ENCODE measurements at places on chromosomes 3 and 15.

DNA sequence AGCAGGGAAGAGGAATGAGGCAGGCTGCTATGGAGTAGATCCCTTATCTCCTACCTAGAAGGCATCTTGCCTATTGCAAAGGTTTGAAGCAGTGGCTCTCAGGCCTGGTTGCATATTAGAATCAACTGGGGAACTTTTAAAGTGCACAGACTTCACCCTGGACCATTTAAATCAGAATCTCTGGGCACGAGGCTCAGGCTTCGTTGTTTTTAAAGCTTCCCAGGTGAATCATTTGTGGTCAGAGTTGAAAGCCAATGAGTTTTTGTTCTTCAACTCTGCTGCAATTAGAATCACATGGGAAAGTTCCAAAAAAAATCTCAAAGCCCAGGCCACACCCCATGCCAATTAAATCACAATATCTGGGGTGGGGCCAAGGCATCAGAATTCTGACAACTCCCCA, 773.1 kb downstream of the AGBL1 start:
- DNase-seq: no peak

DNA sequence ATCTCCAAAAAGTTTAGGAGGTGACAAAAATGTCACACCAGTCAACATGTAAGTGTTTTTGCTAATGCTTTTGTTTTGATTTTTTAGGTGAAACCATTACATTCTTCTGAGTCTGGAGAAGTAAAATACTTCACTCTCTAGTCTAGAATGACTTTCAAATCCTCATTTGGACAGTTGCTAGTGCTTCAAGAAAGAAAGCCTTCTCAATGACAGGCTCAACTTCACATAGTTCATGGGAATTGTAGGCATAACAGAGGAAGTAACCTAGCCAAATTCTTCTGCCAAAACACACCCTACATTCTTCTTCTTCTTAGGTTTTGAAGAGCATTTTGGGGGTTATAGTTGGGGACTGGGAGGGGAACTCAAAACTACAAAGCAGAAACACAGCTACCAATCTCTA, 29.4 kb upstream of the HEG1 start:
- no peak for DNase-seq

DNA sequence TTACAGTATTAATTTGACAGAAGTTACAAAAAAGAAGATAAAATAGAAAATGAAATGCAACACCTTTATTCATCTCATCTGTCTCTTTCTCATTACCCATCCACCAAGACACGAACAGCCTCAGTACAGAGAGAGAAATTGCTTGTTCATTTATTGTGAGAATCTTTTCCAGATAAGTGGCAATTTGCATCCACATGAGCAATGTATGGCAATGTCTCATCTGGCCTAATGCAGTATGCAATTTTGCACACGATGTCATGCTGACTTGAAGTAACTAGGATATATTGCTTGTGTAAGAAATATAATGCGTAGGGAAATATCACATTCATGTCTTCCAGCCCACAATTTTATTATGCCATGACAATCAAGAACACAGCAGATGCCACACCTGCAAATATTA, 866.9 kb downstream of the ROBO1 start:
- no peak for DNase-seq

GRCh38 chr15:40290545-40290917, 7.7 kb upstream of the ANKRD63 start:
- no peak for DNase-seq

GRCh38 chr3:177050501-177051237, 146.6 kb downstream of the TBL1XR1 start:
- DNase-seq: no peak

GRCh38 chr15:36911322-36911944, 188.9 kb downstream of the MEIS2 start:
- no peak for DNase-seq

DNA sequence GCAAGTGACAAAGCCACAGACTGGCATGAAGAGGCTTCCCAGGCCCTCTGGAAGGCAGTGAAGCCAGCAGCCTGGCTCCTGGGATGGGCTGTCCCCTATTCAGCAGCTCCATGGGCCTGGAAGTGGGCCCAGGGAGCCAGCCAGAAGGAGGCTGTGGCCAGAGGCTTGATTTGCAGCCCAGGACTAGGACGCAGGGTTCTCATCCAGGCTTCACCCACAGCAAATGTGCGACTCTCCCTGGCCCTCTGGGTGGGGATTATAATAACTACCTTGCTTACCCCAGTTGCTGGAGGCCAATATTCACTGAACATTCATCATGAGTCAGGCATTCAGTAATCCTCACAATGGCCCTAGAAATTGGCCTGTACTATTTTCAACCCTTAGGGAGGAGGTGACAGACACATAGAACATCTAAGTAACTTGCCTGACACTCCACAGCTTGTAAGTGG, 24.6 kb upstream of the SRP14 start:
- DNase-seq: no peak

- DNase-seq: no peak
Measured at GRCh38 chr15:74982183-74982582, 13.2 kb upstream of the SCAMP5 start.

DNA sequence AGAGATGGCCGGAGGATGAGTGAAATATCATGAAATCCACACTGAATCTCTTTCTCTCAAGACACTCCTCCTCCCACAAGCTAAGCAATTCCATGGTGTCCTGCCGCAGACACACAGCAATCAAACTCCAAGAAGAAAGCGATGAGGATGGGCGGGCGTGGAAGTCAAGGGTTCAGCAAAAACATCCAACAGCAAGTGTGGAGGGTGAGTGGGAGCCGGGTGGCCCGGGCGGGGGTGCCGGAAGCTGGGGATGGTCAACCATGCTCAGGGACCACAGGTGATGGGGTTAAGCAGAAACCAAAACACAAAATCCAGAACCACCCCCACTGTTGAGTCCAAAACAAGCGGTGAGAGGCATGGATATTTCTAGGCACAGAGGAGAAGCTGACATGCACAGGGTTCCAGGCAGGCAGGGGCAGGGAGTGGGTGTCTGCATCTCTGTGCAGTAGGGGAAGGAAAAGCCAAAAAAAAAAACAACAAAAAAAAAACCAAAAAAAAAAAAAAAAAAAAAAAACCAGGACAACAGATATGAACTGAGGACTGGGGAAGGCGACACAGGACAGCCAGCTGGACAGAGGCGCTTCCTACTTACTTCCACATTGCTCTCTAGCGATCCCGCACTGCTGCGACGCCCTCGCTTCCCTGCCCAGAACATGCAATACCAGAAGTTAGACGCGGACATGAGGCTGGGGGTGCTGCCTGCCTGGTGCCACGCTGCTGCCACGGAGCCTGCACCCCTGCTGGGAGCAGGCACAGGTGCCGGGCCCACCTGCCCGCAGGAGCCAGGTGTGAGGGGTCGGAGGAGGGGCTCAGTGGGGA, 61.0 kb upstream of the RPL32 start:
- DNase-seq: no peak

- no peak for DNase-seq
Measured at GRCh38 chr15:39704689-39705088, 78.0 kb downstream of the FSIP1 start.

- no peak for DNase-seq
Measured at GRCh38 chr15:63729115-63729884, 104.4 kb downstream of the HERC1 start.

DNA sequence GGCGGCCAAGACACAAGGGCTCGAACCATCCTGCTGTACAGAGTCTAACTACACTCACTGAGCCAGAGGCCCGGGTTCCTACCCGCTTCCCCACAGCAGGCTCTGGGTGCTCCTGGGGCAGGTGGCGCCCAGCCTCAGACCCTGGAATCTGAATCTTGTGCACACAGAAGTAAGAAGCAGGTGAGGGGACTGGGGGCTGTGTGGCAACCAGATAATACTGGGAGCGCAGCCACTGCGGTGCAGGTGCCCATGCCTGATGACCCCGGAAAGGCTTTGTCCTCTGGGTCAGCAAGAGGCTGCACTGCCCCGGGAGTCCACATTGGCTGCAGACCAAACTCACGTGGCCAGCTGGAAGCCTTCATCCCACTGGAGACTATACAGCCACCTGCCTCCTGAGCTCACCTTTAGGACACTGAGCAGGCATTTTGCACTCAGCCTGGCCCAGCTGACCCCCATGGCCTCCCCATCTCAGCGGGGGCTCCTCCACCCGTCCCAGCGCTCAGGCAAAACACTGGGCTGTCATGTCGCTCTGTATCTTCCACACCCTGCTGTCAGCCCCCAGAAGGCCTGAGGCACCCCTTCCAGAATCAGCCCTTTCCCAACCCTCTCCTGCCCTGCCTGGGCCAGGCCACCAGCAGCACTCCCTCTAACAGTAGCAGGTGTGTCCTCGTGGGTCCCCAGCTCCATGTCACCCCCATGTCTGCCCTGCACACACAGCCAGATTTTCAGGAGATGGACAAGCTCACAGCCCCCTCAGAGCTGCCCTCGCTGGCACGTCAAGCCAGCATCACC, 101.0 kb upstream of the IQSEC1 start:
- no peak for DNase-seq

DNA sequence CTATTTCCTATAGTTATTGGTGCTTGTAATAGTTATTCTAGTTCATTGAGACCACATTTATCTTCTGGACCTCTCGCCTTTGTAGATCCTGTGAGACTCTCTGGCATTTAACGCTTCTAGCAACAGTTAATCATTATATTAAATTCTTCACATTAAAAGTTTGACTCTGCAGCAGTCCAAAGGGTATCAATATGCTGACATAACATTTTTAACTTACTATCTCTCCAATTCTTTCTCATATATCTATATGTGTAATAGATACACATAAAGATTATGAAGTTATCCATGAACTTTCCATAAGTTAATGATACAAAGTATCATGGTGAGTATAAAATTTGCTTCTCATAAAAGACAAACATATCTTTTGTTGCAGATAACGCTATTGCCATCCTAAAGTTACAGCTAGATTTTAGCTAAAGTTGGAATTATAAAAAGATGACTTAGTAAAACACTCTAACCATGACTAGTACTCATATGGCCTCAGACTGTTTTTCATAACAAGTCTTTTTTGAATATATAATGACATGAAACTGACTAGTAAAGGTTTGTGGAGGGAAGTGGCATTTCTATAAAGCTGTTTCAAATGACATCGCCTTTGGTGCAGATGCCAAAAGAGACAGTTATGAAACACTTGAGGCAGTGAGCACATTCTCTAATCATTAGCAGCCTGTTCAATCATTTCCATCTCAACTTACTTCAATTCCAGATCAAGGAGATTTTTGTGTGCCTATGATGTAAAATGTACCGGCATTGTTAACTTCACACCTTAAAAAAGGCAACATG, 379.3 kb upstream of the CBLB start:
- no peak for DNase-seq

- DNase-seq: no peak
Measured at GRCh38 chr3:124438813-124439212, 291.4 kb upstream of the UMPS start.

GRCh38 chr3:173841334-173841733, 443.8 kb downstream of the NLGN1 start:
- no peak for DNase-seq

DNA sequence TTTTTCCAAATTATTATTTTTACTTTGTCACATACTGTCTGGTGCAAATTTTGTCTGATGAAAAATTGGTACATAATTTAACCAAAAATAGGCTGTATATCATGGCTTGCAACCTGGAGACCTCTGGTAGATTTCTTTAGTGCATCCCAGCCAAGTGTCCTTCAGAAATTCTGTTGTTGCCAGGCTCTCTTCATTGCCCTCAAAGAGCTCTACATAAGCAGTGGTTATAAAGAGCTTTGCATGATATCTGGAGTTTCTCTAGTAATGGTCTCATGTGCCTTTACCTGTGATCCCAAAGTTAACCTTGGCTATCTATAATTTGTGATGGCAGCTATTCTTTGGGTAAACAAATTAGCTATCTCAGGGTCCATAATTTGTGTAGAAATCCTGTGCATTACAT, 157.7 kb downstream of the MBNL1 start:
- DNase-seq: no peak

- no peak for DNase-seq
Measured at GRCh38 chr3:64342940-64343688, 117.8 kb upstream of the PRICKLE2 start.

GRCh38 chr15:71545923-71546322, 264.4 kb upstream of the NR2E3 start:
- DNase-seq: no peak

DNA sequence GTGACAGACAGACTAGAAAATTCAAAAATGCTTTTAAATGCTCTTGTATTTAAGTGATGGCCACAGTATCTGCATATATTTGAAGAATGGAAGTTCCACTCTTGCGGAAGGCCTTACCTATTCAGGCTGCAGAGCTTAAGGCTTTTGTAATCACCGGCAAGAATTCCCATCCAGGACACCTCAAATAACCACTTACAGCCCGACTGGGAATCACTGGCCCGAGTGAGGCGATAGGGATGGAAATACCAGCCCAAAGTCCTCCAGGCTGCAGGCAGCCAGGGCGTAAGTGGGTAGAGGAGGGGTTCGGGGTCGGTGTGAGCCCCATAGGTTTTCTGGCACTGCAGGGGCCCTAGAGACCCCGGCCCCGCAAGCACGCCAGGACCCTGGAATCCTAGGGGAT, 9.5 kb downstream of the CMTM7 start:
- no peak for DNase-seq
